ENCODE measurements at places on chromosomes 16 and 17. TPM values are rescaled to one million over a fixed set of nuclear protein-coding genes. Genes with fewer than 3 reads are reported as not detected.
A peak's percentile ranks its signal among the peaks of the same experiment; 100 is the strongest.

DNA sequence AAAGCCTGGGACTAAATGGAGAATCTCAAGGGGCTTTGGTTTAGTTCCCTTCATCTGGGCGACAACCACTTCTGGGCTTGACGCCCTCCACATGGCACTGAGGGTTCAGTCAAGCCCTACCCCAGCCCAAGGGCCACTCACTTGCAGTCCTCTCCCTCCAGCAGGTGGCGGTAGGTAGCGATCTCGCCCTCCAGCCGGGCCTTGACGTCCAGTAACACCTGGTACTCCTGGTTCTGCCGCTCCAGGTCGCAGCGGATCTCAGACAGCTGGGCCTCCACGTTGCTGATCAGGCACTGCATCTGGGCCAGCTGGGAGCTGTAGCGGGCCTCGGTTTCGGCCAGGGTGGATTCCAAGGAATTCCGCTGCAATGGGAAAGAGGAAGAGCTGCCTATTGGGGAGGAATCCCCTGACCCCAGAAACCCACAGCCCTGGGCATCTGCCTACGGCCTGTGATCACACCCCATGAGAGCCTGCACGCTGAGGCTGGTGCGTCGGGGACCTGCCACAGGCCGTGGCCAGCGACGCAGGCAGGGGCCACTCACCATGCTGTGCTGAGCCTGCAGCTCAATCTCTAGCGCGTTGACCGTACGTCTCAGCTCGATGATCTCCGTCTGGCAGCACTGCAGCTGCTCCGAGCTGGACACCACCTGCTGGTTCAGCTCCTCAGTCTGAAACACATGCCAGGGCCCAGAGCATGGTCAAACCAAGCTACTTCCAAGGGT is 2.7 kb downstream of the KRT36 start:
- peak; percentile 52 for DNase-seq

DNA sequence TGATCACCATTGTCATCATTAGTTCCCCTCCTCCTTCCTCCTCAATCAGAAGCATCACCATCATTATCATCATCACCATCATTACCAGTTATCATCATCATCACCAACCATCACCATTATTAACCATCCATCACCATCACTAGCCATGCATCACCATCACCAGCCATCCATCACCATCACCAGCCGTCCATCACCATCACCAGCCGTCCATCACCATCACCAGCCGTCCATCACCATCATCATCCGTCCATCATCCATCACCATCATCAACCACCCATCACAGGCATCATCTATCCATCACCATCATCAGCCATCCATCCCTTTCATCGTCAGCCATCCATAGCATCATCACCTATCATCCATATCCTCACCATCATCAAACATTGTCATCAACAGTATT is 382.0 kb downstream of the CPPED1 start:
- no peak for DNase-seq

GRCh38 chr17:19385521-19385983 is 1.4 kb downstream of the MFAP4 start:
- DNase-seq = no peak

DNA sequence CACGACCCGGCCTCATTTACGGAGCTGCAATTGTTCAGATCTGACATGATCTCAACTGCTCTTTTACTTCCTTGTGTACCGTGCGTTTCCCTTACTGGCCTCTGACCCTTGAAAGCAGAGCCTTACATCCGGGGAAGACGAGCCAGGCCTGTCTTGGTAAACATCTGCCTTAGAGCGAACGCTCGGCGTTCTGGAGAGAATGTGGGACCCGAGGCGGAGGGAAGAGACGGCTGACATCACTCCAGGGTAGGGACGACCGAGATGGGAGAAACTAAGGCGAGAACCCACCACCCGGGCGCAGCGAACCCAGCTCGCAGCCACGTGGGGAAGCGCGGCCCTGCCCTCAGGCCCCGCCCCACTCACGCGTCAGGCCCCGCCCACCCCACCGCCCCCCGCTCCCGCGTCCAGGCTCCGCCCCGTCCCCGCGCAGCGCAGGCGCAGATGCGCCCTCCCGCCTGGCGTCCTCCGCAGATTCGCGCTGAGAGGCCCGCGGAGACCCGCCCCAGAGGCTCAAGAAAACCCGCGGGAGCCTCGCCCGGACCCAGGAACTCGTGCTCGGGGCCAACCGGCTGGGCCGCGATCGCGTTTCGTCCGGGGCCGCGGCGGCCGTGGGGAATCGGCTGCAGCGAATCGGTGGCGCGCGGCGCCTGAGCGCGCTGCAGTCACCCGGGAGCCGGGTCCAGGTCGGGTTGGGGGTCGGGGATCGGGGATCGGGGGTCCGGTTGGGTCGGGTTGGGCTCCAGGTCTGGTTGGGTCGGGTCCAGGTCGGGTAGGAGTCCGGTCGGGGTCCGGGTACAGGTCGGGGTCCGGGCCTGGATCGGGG is at the start of gene TELO2:
TSS of gene TELO2 (plus strand) at position 438 of the 823 bp plus-strand sequence. CDS start 922 bp downstream, outside the sequence.
- peak; percentile 89 for DNase-seq

DNA sequence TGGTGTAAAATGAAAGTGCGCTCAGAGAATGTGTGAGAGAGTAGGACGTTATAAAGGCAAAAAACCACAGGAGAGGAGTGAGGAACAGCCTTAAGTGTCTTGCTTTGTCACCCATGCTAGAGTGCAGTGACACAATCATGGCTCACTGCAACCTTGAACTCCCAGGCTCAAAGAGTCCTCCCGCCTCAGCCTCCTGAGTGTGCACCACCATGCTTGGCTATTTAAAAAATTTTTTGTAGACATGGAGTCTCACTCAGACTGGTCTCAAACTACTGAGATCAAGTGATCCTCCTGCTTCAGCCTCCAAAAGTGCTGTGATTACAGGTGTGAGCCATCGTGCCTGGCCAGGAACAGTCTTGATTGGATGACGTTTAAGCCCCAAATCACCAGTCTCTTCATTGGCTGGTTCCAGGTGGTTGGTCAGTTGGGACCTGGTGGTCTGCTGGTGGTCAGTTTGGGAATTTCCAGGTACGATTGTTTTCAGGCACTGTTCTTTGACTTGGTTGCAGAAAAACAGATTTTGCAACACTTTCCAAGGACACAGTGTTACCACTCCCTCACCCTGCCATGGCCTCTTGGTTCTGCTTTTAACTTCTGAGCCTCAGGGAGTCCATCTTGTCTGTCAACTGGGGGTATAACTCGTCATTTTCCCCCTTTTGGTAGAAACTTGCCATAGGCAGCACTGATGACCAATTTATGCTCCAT is 21.2 kb downstream of the DHODH start:
- no peak for DNase-seq

GRCh38 chr17:79840269-79840988 is 1.2 kb upstream of the CBX4 start:
- no peak for DNase-seq

- no peak for DNase-seq
These were observed 89.7 kb downstream of the NPIPB11 start for GRCh38 chr16:29316761-29317183.

GRCh38 chr17:48952904-48953303 is 8.3 kb upstream of the SNF8 start:
- no peak for DNase-seq

DNA sequence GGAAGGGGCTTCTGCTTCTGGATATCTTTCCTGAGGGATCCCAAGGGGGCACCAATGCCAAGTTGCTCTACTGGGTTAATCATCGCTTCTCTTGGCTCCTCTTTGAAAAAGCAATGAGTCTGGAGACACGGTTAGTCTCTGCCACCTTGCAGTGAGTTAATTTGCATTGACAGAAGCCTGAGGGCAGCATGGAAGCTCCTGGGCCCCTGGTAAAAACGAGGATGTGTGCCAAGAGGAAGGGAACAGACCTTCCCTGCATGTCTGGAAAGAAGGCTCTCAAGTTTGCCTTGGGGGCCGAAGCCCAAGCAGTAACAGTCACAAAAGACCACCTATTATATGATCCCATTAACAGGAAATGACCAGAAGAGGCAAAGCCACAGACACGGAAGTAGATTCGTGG is 86.7 kb downstream of the IRX5 start:
- no peak for DNase-seq

- DNase-seq = no peak
These were observed 4.1 kb upstream of the CLDN9 start for GRCh38 chr16:3008690-3009037.

- no peak for DNase-seq
These were observed 24.1 kb downstream of the CYB561 start for GRCh38 chr17:63421681-63422645.

DNA sequence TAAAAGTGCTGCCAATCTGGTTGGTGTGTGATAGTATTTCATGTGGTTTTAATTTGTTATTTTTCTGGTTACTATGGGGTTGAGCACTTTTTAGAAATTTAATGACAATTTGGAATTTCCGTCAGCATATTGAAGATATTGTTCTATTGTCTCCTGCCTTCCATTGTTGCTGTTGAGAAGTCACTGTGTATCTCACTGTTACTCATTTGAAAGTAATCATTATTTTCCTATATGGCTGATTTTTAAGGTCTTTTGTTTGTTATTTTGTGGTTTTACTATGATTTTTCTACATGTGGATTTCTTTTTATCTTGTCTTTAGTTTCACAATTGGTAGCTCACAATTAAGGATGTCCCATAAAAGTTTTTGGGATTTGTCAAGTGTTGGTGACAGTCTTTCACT is 8.2 kb downstream of the KRT26 start:
- DNase-seq = no peak

DNA sequence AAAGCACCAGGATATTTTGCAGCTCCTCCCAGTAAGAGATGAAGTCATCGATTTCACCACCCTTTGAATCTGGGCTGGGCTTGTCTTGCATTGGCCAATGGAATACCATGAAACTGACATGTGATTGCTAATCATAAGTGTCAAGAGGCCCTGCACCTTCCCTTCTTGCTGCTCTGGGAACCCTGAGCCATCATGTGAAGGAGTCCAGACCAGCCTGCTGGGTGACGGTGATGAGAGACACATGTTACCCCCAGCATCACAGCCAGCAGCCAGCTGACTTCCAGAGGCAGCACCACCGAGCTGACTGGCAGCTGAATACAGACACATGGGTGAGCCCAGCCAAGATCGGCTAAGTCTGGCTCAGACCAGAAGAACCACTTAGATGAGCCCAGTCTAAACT is 43.6 kb upstream of the CACNG4 start:
- DNase-seq = no peak

- peak; percentile 37 for DNase-seq
These were observed 6.9 kb upstream of the FASN start for GRCh38 chr17:82104797-82105416.

GRCh38 chr17:17258998-17259397 is 22.0 kb upstream of the FLCN start:
- no peak for DNase-seq

DNA sequence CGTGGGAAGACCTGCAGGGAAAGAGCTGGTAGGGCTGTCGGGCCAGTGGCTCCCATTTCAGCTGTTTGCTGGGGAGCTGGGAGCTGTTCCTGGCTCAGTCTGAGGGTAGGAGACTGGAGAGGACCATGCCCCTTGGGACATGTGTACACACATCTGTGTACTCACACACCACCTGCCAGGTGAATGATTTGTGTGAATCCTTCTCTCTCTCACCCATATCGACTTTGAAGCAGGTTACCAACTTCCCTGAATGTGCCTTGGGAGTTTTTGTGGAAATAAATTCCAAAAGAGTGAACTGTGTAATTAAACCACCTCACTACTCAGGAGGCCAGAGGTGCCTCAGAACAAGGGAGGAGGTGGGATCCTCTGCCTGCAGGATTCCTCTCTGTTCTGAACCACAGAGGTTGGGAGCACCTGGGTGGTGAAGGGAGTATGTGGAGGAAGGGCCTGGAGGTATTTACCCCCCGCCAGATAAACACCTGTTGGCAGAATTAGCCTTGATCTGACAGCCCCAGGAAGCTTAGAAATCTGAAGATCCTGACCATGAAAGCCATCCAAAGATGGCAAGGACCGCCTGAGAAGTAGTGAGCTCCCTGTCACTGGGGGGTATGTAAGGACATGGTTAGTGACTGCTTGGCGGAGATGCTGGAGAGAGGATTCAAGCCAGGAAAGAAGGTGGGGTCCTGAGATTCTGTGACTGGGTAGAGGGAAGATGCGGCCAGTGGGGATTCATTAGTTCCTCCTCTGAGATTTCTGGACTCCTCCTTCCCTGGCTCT is 3.3 kb downstream of the ABCC3 start:
- DNase-seq = no peak

DNA sequence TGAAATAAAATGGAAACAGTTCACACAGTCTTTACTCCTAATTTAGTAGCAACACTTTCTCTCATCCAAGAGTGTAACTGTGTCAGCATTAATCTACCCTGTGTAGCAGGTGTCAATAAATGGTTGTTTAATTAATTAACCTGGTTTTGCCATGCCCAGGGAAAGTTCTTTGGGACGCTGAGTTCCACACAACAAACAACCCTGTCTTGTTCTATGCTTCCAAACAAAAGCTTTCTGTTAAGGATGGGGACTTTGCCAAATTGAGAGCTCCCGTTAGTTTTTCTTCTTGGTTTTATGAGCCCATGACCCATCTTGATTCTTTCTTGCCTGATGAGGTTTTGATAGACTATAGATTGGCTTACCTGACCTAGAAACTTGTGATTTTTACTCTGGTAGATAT is 530.1 kb downstream of the KCNJ2 start:
- DNase-seq = no peak

GRCh38 chr17:2551928-2552327 is 40.2 kb upstream of the METTL16 start:
- DNase-seq = no peak

- no peak for DNase-seq
These were observed 17.0 kb downstream of the CRYM start for GRCh38 chr16:21260870-21261791.

- DNase-seq = no peak
These were observed 41.1 kb upstream of the MMD start for GRCh38 chr17:55462711-55463110.

DNA sequence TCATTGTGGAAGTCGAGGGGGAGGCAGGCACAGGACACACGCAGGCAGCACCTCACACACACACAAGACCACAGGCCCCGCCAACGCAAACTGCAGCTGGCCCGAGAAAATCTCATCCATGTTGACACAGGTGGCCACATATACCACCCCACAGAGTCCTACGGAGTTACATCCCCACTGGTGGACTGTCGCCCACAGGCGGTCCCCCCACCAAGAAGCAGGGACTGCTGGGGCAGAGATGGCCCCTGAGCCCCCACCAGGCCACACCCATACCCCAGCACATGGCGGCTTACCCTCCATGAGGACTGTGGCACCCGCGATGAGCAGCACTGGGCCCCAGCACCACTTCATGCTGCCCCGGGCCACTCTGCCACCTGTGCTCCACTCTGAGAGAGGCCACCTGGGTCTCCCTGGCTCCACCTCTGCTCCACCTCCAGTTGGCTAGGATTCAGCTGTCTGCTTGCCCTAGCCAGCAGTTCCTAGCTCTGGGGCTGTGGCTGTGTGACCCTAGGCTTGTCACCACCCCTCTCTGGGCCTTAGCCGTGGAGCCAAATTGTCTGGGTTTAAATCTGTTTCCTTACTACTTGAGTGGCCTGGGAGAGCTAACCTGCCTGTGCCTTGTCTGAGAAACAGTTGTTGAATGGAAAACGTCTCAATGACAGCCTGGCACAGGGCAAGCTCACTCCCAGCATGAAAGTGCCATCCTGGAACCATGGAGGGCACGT is at the start of gene PRSS53:
TSS of gene PRSS53 (minus strand) at position 485 of the 725 bp plus-strand sequence. CDS start at position 351, 134 bp downstream.
- DNase-seq = no peak

The KRT36 gene
- total RNA-seq = not detected

The YBX2 gene
- total RNA-seq = 0.35 TPM

The CD300LB gene
- total RNA-seq = not detected

The PYY gene
- total RNA-seq = not detected

The GPR142 gene
- total RNA-seq = not detected

The BAIAP3 gene
- 0.45 TPM for total RNA-seq

The CTRB1 gene
- total RNA-seq = not detected

The IRX5 gene
- total RNA-seq = not detected

The PRCD gene
- not detected for total RNA-seq

The OR3A2 gene
- total RNA-seq = 2.3 TPM

The TMC8 gene
- total RNA-seq = 251 TPM

The MT1A gene
- 0.91 TPM for total RNA-seq

The TMIGD1 gene
- total RNA-seq = not detected

The TNFSF12 gene
- 59.4 TPM for total RNA-seq

The KRTAP4-6 gene
- total RNA-seq = not detected

The CCL2 gene
- not detected for total RNA-seq
